ENCODE measurements at places on chromosomes 5 and 9.

GRCh38 chr5:145243016-145243415 lies 592.1 kb downstream of the PRELID2 start:
- no peak for DNase-seq

DNA sequence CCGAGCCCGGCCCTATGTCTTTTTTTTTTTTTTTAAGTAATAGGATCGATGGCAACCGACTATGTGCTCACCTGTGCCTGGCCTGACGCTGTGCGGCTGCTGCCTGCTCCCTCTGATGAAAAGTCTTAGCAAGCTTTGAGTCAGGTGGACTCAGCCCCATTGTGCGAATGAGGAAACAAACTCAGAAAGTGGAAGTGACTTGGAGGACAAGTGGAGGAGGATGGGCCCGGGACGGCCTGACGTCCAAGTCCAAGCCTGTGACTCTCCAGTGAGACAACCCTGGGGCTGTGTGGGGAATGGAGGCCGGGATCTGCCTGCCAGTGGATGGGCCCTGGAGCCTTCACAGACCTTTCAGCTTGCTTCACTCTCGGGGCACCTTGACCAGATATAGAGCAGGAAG lies 57.9 kb downstream of the EXD3 start:
- no peak for DNase-seq

- DNase-seq: no peak
Measured at GRCh38 chr5:138981586-138981985, 106.5 kb upstream of the LRRTM2 start.

GRCh38 chr9:125355601-125356000 lies 94.0 kb downstream of the GAPVD1 start:
- DNase-seq: no peak

DNA sequence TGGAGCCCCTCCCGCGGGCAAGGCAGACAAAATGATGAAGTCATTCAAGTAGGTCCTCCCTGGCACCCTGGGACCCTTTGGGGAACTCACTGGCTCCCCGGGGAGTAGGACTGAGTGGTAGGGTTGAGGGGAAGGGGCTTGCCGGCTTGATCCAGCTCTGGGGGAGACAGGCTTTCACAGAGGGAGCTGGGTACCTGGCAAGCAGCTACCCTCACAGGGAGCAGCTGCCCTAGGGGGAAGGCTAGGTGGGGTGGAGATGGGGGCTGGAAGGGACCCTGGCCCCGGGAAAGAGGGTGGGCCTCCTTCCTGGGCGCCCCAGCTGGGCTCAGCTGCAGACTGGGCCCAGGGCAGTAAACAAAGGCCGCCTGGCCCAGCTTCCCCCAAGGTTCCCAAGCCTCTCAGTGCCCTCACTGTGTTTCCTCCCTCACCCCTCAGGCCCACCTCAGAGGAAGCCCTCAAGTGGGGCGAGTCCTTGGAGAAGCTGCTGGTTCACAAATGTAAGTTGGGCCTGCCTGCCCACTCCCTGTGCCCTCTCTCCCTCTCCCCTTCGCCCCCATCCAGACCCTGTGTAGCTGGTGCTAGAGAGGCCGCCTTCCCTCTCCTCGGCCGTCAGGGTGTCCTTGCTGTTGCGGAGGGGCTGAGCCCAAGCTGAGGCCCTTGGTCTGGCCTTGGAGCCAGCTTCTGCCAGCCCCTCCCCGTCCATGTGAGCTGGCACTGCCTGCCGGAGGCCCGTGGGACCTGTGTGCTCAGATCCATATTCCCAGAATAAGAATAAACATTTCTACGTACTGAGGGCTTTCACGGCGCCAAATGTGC lies 131.2 kb downstream of the RGS3 start:
- DNase-seq: no peak

DNA sequence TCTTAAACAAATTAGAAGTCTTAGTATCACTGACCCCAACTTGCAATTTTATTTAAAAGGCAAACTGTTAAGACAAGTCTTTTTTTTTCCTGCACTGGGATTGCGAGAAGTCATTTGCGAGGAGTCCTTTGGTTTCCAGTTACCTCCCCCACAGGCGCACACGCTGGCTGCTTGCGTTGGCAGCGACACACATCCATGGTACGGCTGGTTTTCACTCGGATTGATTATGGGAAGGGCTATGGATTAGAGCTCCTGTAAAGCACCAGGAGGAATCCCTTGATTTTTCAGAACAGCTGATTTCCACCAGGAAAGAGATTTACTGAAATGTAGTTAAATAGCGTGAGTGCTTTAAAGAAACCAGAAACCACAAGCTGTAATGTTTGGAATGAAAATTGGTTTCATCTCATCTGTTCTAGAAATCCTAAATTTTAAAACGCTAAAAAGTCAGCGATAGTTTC lies 737 bp downstream of the SLC1A3 start:
- no peak for DNase-seq

- DNase-seq: no peak
Measured at GRCh38 chr5:41347569-41347968, 134.2 kb upstream of the C6 start.

DNA sequence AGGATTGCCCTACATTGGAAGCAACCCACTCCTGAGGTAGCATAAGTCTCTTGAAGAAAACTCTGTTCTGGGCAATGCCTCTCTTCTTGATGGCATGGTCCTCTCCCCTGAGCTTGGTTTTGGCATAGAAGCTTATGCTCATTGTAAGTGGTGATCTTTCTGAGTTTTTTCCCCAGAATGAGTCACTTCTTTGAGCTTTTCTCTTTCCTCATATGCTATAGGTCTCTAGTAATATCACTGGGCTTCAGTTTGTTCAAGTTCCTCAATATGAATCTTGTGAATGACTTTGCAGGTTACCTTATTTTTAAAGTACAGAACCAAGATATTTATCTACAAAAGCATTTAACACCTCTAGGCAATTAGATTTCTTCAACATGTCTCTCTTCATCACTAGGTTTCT lies 76.5 kb upstream of the ATG10 start:
- DNase-seq: no peak

DNA sequence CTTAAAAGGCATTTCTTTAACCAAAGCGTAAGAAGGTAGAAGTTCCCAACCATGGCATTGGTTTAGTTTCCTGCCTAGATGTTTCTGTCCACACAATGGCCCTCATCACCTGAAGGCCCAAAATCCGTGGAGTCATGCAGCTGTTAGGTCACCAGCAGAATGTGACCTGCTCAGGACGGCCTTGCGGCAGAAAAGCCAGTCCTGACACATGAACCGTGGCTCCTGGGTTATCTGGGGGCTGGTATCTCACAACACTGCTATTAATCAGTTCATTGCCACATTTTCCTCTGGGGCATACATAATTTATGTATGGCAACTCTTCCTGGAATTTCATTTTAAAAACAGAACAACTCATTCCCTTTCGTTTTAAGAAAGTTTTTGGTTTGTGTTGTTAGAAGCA lies 278.4 kb downstream of the ATPSCKMT start:
- no peak for DNase-seq

- DNase-seq: no peak
Measured at GRCh38 chr9:136362450-136362784, 1.1 kb downstream of the DNLZ start.

DNA sequence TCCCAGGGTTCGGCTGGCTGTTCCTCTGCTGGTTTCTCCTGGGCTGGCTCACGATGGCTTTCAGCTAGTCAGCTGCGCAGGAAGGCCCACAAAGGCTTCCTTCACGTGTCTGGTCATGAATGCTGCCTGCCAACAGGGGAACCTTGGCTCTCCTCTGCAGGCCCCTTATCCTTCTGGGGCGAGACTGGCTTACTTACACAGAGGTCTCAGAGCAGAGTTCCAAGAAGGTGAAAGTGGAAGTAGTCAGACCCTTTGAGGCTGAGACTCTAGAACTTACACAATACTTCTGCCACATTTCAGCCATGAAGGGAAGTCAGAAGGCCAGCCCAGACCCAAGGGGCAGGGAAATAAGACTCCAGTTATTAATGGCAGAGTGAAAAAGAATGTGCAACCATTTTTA lies 99.5 kb downstream of the LHFPL2 start:
- no peak for DNase-seq

DNA sequence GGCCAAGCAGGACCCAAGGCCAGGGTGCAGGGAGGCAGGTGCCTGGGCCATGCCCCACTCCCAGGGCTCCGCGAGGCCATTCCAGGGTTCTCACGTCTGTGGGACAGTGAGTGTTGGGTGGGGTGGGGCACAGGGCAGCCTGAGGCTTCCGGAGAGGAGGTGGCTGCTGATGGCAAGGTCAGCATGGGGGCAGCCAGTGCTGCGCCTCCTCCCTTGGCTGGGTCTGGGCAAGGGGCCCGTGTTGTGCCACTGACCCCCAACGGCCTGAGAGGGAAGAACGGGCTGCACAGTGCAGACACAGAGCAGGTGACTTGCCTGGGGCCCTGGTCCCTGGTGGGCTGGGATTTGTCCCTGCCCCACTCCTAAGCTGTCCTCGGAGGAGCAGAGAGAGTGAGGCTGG lies 82.1 kb downstream of the RXRA start:
- DNase-seq: no peak

GRCh38 chr9:90946982-90947381 lies 145.4 kb downstream of the SYK start:
- DNase-seq: no peak

GRCh38 chr5:135265497-135266302 lies 133.3 kb downstream of the MACROH2A1 start:
- no peak for DNase-seq

Data from NCI-H187 treated with DMSO at 0.1 percent for 48 hours (cell line).